ENCODE measurements at places on chromosomes 2 and 18.

DNA sequence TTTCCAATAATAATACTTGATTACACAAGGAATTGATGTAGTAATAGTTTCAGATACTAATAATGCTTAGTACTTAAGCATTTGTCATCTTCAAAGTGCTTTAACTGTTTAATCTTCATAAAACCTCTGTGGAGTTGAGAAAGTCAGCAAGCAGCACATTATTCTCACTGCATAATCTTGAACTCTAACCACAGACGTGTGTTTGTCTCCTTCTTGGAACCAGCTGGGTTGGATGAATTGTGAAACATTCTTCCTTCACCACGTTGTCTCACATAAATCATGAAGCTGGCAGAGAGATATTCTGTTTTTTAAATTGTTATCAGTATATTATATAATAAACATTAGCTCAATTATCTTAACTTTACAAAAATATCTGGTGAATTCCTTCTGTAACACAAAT lies 55.1 kb upstream of the LDAH start:
- H3K27me3 ChIP-seq: no peaks in the 10 kb centered on the region
- no peak overlapping the region for H3K4me3 ChIP-seq
- H3K36me3 ChIP-seq: no peaks in the 10 kb centered on the region

DNA sequence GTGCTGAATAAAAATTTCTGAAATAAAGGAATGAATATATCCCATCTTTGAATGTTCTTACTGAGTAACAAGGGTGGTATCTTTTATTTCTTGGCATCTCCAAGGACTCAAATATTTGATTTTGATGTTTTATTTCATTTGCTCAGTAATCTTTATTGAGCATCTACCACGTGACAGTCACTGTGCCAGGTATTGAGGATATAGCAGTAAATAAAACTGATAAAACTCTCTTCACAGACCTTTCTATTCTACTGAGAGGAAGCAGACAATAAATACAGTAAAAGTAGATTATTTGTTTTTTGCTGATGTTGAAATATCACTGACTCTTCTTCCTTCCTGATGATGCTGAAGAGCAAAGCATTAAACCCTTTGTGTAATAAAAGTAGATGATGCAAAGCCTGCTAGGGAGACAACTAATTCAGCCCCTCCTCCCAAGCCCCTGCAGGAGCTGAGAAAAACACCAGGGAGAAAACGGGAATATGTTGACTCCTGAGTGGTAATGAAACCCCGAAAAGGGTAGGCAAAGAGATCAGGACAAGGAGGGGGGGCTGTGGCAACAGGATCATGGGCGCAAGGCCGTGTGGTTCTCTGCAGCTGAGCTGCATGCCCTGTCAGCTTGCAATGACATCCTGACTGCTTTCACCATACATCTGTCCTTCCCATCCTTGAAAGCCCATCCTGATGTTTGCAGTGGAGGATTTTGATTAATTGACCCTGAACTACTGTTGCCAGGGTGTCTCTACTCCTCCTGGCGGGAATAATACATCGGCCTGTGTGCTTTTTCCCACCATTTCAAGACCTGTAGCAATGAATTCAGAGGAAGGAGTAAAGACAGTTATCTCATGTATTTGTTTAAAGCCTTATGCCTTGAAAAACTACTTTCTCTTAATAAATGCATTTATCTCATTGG lies 117.4 kb downstream of the EML6 start:
- H3K27ac ChIP-seq: no peak overlapping the region
- no peaks in the 10 kb centered on the region for H3K27me3 ChIP-seq
- no peak for DNase-seq
- H3K4me3 ChIP-seq: no peak overlapping the region
- H3K4me1 ChIP-seq: no peaks in the 10 kb centered on the region

DNA sequence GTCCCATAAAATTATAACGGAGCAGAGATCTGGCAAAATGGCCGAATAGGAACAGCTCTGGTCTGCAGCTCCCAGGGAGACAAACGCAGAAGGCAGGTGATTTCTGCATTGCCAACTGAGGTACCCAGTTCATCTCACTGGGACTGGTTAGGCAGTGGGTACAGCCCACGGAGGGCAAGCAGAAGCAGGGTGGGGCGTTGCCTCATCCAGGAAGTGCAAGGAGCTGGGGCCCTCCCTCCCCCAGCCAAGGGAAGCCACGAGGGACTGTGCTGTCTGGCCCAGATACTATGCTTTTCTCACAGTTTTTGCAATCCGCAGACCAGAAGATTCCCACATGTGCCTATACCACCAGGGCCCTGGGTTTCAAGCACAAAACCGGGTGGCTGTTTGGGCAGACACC lies 22.8 kb downstream of the ICA1L start:
- no peaks in the 10 kb centered on the region for H3K36me3 ChIP-seq
- no peaks in the 10 kb centered on the region for H3K4me1 ChIP-seq
- DNase-seq: no peak
- no peak overlapping the region for H3K4me3 ChIP-seq
- H3K27ac ChIP-seq: no peak overlapping the region
- H3K27me3 ChIP-seq: no peaks in the 10 kb centered on the region

- no peaks in the 10 kb centered on the region for H3K36me3 ChIP-seq
- peaks cover 13% of the 10 kb centered on the region for H3K4me1 ChIP-seq
- no peaks in the 10 kb centered on the region for H3K27me3 ChIP-seq
- no peak for DNase-seq
- H3K27ac ChIP-seq: no peak overlapping the region
Observed at GRCh38 chr18:23648456-23648855, 14.3 kb downstream of the ANKRD29 start.

GRCh38 chr2:12602661-12603060 lies 114.1 kb upstream of the TRIB2 start:
- H3K27ac ChIP-seq: no peak overlapping the region
- DNase-seq: no peak
- H3K36me3 ChIP-seq: no peaks in the 10 kb centered on the region
- no peaks in the 10 kb centered on the region for H3K4me1 ChIP-seq

DNA sequence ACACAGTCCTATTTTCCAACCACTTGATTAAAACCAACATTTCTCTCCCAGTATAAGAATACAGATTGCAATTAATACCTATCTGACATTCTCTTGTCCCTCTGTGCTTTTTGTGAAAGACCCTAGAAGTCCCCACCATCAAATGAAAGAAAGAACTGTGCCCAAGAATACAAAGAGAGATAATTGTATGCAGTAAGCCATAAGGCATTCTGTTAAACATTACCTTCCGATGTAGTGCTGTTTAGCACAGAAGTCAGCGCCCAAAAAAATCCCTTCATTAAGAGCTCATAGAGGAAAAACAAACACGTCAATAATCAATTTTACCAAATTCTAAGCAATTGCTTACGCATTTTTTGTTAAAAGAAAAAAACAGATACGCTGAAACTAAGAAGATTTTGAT lies 41.1 kb downstream of the ZNF516 start:
- no peak overlapping the region for H3K4me3 ChIP-seq
- no peak for DNase-seq
- H3K27ac ChIP-seq: no peak overlapping the region
- H3K36me3 ChIP-seq: peaks cover 6% of the 10 kb centered on the region

GRCh38 chr2:2645162-2645855 lies 314.2 kb upstream of the MYT1L start:
- no peak overlapping the region for H3K4me3 ChIP-seq
- H3K27me3 ChIP-seq: no peaks in the 10 kb centered on the region
- H3K27ac ChIP-seq: no peak overlapping the region

All from RWPE2 (cell line).